Stimulated activated CD4-positive, alpha-beta T cell treated with anti-CD3 and anti-CD28 coated beads, Interleukin-12 subunit alpha, Interleukin-12 subunit beta, amount 100 ng/mL, for 48 hours (primary cell): ENCODE measurements at places on chromosomes 16 and 17.

DNA sequence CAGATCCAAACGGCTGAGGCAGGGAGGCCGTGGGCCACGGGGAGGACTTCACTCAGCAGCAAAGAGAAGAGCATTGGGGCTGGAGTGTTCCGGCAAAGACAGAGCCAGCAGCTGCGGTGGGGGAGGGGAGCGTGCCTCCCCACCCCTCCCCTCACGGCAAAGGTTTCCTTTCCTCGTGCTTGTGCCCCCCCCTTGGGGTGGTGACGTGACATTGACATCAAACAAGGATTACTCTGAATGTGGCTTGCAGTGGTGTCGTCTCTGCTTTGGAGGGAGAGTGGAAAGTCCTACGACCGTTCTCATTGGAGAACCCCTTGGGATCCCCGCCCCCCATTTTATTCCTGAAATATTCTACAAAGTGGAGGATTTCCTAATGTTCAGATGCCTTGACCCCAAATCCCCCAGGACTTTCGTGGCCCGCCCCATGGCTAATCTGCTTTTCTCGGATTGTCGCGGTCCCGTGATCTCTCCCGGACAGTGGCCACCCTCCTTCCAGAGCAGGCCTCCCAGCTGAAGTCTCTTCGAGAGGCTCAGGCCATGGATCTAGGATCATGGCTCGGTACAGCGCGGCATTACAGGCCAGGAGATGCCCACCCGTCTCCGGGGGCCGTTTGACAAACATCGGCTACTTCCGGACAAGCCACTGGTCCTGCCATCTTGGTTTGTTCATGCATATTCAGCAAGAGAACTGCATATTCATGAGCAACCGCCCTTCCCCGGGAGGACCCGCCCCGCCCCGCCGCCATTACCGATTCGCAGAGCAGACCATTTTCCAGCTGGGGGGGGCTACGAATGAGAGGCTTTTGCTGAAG, 705 bp upstream of the POLR2A start:
- peak; percentile 92 for DNase-seq

- no peak for DNase-seq
Observed at GRCh38 chr17:45871718-45872117, 22.6 kb upstream of the MAPT start.

DNA sequence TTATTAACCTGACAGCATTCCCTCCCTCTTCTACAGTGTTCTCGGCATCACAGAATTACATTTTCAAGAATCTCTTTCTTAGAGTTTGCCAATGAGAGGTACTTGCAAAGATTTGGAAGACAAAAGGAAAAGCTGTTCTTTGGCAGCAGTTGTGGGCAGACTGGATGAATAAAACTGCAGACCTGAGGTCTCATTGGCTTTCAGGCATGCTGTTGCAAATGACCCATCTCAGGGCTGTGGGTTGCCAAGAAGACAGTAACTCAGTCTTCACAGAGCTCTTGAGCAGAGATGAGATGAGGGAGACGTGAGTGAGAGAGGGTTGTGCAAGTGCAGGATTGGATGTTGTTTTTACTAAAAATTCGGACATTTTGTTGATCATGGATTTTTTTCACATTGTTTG, 11.3 kb upstream of the USP31 start:
- DNase-seq, result no peak

- no peak for DNase-seq
Observed at GRCh38 chr16:70749006-70749678, 51.8 kb downstream of the VAC14 start.

GRCh38 chr16:2761886-2762583, 9.6 kb downstream of the SRRM2 start:
- no peak for DNase-seq

DNA sequence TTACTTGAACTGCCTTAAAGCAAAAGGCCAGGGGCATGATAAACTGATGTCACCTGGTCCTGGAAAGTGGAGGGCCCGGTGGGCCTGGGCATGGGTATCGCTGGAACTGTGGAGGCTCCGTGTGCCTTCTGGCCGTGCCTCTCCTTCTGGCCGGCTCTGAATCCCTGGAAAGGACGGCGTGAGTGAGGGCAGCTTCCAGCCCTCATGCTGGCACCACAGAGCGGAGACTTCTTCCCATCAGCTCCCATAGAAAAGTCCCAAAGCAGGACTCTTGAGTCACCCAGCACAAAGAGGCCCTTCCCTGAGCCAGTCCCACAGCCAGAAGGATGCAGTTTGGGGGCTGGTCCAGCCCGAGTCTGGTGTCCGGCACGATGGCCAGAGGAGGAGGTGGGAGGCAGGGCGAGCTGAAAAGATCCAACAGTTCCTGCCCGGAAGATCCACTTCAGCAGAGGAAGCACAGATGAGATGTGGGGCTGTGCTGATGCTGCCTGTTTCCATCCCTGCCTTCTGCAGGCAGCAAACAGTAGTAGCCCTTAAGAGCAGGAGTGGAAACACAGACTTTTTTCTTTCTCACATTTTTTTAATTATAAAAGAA, 7.8 kb downstream of the GAA start:
- DNase-seq, result no peak
